ENCODE measurements at places on chromosomes 3 and 15.

GRCh38 chr3:193680220-193680619 lies 87.2 kb downstream of the OPA1 start:
- no peak for DNase-seq

- no peak for DNase-seq
Observed at GRCh38 chr3:30693470-30694120, 87.2 kb downstream of the TGFBR2 start.

DNA sequence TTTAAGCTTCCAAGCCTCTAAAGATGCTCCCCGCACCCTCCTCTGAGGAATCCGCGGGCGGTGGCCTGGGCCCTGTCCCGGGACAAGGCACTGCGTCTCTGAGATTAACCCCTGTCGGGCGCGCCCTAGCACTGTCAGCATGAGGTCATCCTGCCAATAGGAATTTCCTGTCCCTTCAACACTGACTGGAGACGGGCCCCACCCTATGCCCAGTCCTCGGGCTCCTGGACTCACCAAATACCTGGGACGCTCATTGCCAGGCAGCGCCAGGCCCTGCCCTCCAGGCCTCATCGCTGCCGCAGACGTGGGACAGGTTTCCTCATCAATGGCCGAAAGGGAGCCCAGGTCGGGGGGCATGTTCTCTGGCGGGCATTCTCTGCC lies 67.6 kb upstream of the SH3GL3 start:
- no peak for DNase-seq

GRCh38 chr3:96083610-96084009 lies 730.8 kb upstream of the EPHA6 start:
- DNase-seq = no peak

DNA sequence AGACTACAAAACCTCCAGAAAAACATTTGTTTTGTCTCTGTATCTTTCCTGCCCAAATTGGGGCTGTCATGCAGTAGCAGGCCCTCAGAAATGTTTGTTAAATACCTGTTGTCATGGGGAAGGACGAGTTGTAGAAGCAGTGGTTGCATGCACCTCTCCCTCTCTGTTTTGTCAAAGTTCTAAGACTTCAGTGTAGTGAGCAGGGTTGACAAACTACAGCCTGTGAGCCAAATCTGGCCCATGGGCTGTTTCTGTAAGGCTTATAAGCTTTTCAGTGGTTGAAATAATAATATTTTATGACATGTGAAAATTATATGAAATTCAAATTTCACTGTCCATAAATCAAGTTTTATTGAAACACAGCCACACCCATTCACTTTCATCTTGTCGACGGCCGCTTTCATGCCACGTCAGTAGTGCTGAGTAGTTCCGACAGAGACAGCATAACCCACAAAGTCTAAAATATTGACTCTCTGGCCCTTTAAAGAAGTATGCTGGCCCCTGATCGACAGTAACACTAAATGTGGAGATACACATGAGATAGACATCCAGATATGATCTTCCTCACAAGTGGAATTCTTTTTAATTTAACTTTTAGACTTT lies 102.9 kb downstream of the PDZRN3 start:
- no peak for DNase-seq

DNA sequence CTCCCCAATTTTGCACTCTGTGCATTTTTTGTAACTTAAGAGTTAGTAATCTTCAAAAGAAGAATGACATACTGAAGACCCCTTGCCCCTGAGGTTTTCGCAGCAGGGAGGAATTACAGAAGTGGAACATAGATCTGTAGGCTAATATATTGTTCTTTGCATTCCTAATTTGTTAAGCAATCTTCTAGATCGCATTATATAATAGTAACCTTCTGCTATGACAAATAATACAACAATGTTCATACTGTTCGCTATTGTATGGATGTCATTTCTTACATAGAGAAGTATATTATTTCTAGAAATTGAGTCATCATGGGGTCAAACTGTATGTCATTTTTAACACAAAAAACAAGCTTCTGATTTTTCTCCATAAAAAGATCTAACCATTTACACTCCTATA lies 95.8 kb upstream of the TGFBR2 start:
- DNase-seq = no peak

GRCh38 chr3:13262493-13263211 lies 157.5 kb downstream of the NUP210 start:
- no peak for DNase-seq

DNA sequence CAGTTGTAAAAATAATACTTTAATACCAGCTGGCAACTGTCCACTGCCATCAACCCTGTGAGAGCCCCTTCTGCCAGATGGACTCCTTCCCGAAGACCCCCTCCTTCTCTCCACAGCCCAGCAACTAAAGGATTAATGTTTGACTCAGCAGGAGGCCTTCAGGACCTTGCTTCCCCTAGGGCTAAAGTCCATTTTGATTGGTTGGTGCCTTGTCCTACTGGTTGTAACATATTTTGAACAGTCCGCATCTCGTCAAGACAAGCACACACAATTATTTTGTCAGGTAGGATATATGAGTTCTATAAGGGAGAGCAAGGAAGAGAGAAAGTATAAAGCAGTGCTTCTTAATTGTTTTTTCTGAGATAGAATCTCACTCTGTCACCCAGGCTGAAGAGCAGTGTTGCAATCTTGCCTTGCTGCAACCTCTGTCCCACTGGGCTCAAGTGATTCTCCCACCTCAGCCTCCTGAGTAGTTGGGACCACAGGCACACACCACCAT lies 18.6 kb downstream of the ACOX2 start:
- no peak for DNase-seq

GRCh38 chr15:68281008-68281407 lies 3.5 kb downstream of the FEM1B start:
- DNase-seq = no peak

Data from stimulated activated CD4-positive, alpha-beta T cell treated with anti-CD3 and anti-CD28 coated beads, Interleukin-12 subunit alpha, Interleukin-12 subunit beta, amount 100 ng/mL, for 24 hours (primary cell).